Hematopoietic multipotent progenitor cell treated with erythropoietin and hydrocortisone succinate and interleukin-3 and kit ligand, for 4 days (in vitro differentiated cells): ENCODE measurements at places on chromosomes 3 and 15.

GRCh38 chr3:124951511-124952281 lies 17.1 kb upstream of the MUC13 start:
- no peak for DNase-seq

DNA sequence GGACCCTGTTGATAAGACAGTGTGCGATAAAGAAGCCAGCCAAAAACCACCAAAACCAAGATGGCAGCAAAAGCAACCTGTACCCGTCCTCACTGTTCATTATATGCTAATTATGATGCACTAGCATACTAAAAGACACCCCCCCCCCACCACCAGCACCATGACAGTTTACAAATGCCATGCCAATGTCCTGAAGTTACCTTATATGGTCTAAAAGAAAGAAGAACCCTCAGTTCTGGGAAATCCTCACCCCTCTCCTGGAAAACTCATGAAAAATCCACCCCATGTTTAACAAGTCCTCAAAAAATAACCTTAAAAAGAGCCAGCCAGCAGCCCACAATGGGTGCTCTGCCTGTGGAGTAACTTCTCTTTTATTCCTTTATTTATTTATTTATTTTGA lies 48.4 kb upstream of the ZNF280D start:
- no peak for DNase-seq

GRCh38 chr3:105691633-105692032 lies 177.2 kb downstream of the CBLB start:
- no peak for DNase-seq

GRCh38 chr15:65384895-65385869 lies 7.4 kb upstream of the IGDCC3 start:
- DNase-seq, result peak; percentile 92

DNA sequence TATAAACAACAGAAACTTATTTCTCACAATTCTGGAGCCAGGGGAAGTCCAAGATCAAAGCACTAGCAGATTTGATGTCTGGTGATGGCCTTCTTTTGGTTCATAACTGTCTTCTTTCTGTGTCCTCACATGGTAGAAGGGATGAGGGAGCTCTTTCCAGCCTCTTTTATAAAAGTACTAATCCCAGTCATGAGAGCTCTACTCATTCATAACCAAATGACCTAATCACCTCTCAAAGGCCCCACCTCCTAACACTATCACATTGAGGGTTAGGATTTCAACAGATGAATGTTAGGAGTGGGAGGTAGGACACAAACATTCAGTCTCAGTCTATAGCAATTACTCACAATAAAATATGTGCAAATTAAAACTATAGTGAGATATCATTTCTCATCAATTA lies 50.1 kb upstream of the UBE2E2 start:
- DNase-seq, result no peak

GRCh38 chr3:3107858-3108257 lies 2.3 kb downstream of the IL5RA start:
- DNase-seq, result no peak

DNA sequence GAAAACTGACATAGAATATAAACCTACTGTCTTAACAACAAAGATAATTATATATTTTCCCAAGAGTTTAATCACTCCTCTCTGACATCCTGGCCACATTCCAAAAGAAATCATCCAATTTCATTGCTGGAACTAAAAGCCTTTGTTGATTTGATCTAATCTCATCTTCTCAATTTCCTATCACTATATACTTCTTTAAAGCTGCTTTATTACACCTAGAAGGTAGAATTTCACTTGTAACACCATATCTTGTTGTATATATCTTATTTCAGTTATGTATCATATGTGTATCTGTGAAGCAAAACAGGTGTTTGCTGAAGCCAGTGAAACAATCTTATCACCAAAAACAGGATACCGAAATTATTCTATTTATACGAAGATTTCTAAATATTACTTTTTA lies 740.2 kb downstream of the ROBO1 start:
- no peak for DNase-seq

- peak; percentile 74 for DNase-seq
Observed at GRCh38 chr3:39541917-39542329, 74.4 kb downstream of the MOBP start.

DNA sequence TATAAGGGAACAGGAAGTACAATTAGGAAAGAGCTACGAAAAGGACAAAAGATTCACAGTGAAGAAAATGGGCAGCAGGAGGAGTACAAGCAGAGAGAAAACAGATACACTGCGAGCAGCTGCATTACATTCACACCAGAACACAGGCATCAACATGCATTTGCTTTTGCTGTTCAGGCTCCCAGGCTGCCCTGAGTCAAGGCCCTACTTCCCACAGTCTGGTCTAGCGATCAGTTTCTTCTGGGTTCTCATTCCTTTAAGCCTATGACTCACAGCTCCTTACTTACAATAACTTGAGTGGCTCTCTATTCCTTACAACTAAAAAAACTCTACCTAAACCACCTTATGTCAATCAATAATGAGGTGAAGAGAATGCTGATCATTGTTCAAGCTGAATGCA lies 24.5 kb upstream of the ZNF445 start:
- no peak for DNase-seq

DNA sequence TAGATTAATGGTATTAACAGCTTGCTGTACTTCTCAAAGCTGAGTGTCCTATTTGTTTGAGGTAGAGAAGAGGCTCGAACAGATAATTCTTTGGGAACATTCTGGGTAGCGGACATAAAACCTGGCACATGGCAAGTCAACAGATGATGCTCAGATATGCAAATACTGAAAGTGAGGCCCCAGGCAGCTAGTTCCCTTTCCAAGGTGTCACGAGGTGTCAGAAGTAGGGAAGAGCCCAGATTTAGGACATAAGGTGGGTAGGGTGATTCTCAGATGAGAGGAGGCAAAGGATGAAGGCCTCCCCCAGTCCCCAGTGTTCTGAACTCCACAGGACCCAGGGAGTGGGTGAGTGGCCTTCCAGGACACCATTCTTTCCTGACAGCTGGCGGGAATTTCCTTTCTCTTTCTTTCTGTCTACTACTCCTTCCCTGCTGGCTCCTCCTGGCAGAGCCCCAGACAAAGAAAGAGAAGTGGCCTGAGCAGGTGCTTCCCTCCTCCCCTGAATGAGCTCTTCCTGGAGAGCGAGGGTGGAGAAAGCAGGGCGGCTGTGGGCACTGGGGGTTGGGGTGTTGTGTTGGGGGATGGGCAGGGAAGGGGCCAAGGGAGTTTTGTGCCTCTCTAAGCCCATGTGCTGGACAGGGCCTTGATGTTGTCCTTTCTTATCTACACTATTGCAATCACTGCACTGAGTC lies 87.5 kb downstream of the CORO2B start:
- peak; percentile 47 for DNase-seq

GRCh38 chr3:31268868-31269267 lies 263.9 kb upstream of the STT3B start:
- peak; percentile 94 for DNase-seq

GRCh38 chr15:79218588-79219200 lies 63.8 kb upstream of the ANKRD34C start:
- DNase-seq, result peak; percentile 11

DNA sequence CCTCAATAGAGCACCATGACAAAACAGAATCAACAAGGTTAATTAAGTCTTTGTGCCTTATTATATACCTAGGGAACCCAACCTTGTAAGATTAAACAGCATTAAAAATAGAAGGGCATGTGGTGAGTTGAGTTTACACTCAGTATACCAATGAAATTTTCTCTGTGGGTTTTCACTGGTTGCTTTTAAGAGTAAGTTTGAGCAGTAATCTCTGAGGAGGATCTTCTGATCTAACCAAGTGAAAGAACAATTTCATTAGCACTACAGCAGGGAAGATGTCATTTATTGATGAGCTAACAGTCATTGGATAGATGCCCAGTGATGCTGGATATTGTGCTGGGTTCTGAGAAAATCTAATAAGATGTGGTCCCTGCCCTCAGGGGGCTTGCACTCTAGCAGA lies 26.9 kb upstream of the AKAP13 start:
- DNase-seq, result no peak

DNA sequence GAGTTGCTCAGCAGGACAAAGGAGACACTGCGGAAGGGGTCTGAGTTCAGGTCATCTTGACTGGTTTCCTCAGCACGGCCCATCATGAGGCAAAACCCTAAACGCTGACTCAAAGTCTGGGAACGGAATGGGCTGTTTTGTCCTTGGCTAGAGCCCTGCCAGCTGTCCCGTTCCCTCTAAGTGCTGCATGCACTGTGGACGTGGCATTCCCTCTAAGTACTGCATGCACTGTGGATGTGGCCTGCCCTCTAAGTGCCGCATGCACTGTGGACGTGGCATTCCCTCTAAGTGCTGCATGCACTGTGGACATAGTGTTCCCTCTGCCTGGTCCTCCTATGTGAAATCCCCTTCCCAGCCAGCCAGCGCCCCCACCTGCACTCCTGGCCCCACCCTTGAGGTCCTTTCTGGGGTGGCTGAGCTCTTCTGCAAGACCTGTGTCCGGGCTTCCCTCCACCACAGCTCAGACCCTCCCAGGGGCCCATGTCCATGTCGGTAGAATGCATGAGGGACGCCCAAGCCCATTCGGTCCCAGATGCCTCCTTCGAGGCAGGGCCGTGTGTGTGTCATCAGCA lies 36.7 kb downstream of the TM2D3 start:
- DNase-seq, result no peak

- no peak for DNase-seq
Observed at GRCh38 chr15:68653801-68654200, 75.0 kb downstream of the CORO2B start.

DNA sequence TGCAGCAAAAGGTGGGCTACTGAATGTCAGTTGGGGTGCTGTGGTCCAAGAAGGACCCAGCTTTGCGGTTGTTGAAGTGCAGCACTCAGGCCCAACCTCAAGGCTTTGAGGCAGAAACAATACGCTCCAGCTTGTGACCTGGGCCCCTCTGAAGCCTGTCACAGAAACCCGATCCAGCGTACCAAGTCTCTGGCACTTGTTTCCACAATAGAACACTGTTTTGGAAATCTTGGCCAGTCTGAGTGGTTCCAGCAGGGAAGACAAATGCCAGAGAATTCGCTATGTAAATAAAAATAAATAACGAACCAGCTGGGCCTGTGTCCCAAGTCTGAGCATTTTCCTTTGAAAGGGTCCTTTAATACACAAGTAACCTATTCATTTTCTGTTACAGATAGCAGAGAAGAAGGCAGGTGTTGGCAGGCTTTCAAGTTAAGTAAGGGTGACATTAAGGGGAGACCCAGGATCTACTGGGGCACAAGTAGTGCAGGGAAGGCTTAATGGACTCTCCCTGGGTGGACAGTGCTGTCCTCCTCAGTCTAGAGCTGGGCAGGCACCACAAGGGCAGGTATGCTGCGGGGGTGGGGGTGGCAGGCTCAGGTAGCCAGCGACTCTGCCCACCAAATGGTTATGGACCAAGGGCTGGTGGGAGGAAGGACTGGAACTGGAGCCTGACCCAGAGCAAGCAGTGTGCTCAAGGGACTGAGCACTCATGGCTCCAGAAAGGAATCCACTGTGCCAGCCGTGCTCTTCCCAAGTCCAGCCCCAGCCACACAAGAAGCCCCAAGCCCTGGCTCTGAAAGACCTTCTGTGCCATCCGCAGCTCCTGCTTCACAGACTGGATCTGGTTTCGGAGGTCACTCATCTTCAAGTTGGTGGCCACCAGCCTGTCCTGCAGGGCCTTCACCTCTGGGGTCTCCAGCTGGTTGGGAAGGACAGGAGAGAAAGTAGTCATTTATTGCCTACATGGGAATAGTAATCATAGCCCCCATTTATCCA lies 26.3 kb downstream of the CCDC13 start:
- DNase-seq, result no peak

- DNase-seq, result no peak
Observed at GRCh38 chr3:119368298-119368697, 74.1 kb downstream of the ARHGAP31 start.

- peak; percentile 50 for DNase-seq
Observed at GRCh38 chr15:80758130-80758745, 20.9 kb upstream of the CEMIP start.

- no peak for DNase-seq
Observed at GRCh38 chr15:43253431-43254403, 13.0 kb downstream of the TGM5 start.

DNA sequence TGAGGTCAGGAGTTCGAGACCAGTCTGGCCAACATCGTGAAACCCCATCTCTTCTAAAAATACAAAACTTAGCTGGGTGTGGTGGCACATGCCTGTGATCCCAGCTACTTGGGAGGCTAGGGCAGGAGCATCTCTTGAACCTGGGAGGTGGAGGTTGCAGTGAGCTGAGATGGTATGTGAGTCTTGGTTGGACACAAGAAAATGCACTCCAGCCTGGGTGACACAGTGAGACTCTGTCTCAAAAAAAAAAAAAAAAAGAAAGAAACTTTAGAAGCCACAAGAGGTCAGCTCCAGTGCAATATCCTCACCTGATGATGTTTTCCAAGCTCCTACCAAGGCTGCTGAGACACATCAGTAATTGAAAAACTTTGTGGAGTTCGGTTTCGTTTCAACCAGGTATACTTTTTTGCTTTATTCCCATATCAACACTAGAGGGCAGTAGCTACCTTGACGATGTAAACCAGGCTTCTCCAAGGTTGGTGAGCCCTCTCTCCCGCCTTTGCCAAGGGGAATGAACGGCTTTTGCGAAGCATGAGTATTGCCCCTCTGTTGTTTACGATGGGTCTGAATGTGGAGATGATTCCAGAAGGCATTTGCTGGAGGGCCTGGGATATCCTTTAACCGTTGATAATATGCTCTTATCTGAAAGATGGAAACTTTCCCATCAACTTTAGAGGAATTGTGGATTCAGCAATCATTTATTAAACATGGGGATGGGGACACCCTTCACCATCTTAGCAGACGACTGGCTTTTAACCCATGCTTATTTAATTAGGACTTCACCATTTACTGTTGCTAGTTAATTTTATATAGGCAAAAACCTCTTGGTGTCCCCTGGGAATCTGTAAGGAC lies 202.8 kb downstream of the SV2B start:
- peak; percentile 88 for DNase-seq

DNA sequence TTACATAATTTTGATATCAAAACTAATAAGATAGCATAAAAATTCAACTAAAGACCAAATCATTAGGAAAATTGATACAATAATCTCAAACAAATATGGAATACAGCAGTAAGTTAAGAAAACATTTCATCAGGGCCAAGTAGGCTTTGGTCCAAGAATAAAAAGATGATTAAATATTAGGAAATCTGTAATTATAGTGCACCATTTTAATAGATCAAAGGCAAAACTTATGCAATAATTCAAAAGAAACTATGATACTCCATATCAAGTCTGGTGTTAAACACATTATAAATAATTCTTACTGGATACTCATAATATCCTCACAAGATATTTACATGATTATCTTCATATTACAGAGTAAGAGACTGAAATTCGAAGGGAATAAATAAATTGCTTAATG lies 51.2 kb downstream of the THRB start:
- DNase-seq, result no peak

- no peak for DNase-seq
Observed at GRCh38 chr15:34009656-34010055, 29.3 kb downstream of the AVEN start.

DNA sequence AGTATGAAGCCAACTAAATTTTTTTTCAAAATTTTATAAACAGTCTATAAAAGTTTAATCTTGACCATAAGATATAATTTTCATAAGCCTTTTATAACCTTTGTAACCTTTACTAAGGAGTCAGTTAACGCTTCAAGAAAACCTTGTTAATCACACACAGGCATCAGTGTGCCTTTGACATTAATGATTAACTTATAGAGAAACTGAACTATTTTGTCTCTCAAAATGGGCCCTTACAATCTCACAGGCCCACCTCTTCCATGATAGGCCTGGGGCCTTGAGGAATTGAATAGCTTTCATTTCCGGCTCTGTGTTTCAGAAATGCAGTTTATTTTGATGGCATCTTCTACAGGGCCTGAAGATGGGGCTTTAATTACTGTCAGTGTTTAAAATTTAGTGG lies 70.1 kb downstream of the CD200 start:
- DNase-seq, result no peak

GRCh38 chr3:66581256-66581655 lies 80.4 kb upstream of the LRIG1 start:
- DNase-seq, result no peak
